ENCODE measurements at places on chromosomes 12 and 14.

- no peak for DNase-seq
These were observed 242.1 kb downstream of the CACNA1C start for GRCh38 chr12:2294651-2295475.

DNA sequence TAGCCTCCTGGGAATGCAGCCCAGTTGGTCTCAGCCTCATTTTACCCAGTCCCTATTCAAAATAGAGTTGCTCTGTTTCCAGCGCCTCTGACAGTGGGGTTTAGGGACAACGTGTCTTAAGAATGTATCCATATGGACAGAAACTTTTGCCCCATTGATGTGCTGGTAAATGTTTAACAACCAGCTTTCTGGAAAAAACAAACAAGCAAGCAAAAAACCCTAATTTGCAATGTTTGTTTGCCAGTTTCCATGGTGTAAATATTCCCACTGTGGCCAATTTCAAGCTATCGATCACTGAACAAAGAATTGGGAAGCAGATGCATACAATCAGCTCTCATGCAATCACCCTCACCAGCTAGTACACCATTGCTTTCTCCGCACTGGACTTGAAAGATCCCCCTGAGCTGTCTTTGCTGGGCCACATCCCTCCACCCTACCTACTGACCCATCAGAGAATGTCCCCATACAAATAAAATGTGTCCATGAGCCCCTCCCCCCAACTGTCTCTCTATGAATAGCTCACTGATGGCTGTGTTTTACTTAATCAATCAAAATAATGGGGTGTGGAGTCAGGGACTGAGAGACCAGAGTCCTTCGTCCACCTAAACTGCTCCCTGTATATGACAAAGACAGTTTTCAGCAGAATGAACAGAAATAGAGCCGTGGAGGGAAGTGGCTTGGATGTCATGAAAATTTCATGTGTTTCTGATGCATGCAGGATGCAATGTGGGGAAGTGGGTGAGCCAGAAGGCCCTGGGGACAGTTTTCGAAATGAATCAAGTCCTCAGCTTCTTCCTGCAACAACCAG lies 40.8 kb downstream of the CCDC60 start:
- no peak for DNase-seq

GRCh38 chr12:87054226-87054625 lies 798.0 kb upstream of the MGAT4C start:
- no peak for DNase-seq

DNA sequence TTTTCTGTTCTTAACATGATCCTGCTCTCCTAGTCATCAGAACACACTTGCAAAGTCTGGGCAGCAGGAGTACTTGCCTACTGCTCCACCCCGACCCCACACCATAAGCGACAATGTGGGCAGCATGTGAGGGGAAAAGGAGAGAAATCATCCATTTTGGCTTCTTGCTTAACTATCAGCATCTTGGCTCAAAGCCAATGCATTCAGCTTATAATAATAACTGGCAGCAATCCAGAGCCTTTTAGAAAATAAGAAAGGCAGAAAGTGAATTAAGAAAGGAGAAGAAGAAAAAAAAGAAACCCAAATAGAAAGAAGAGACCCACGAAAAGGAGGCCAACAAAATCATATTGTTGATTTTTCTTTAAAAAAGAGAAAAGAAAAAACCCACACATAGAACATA lies 930.8 kb downstream of the BCL11B start:
- DNase-seq = no peak

DNA sequence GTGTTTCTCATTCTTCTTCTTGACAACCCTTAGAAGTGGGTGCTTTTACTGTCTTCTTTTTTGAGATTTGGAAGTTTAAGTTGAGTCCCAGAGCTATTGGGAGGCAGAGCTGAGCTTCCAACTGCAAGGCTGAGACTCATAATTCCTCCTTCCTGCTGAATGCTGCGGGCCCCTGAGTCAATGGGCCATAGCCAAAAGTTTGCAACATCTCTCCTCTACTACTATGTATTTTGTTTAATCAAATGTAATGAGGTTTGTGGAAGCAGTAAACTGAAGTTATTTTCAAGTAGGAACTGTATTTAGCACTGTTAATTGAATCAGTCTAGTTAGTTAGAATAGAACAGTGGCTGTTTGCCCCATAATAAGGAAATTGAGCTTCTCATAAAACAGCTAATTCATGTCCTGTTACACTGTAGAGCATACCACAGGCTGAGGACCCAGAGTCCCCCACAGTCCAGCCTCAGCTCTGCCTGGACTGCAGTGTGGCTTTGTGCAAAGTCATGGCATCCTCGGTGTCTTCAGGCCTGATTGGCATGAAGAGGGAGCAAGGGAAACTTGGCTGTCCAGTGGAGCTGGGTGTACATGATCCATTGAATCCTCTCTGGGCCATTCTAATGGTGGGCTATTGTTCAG lies 631.7 kb downstream of the VRK1 start:
- DNase-seq = no peak

Measured in endothelial cell (in vitro differentiated cells).